ENCODE measurements at places on chromosomes 11 and 22.

- no peak for DNase-seq
Observed at GRCh38 chr11:85945788-85946187, 90.6 kb downstream of the CCDC83 start.

GRCh38 chr11:36027731-36028130, 83.9 kb downstream of the LDLRAD3 start:
- no peak for DNase-seq

DNA sequence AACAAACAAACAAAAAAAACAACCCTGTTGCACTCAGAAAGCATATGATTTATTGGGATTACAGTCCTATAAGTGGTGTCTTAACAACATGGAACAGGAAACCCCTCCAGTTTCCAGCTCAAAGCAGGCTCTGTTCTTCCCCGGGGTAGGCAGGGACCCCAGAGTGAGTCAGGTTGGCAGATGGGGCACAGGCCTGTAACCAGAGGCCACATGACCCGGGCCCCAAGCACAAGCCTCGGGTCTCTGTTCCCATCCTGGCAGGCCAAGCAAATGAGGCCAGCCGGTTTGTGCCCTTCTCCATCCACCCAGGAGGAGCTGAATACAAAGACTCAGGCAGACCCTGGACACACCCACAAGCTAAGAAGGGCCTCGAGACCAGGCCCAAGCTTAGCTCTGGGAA, 75.8 kb downstream of the NAT10 start:
- no peak for DNase-seq

DNA sequence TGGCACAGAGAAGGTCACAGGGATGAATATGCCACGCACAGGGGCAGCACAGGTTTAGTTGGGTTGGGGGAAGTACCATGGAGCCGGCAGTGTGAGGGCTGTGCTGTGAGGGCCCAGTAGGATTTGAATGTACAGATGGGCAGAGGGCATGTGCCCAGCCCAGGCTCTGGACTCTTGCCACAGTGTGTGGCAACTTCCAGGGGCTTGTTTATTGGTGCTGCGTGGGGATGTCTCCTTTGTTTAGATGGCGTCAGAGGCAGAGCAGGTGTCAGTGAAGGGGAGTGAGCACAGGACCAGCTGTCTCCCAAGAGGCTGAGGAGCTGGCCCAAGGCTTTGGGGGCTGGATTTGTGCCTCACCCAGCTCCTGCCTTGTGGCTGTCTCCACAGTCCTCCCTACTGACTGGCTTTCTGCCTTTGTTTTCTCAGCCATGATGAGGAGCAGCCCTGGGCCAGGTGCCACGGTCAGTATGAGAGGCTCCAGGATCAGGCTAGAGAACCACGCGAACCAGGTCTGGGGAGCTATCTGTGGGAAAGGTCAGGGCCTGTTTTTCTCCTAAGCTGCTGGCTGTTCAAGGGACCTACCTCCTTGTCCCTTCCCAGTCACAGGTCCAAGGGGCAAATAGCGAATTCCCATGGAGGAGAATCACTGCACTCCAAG, 21.9 kb downstream of the SUN2 start:
- no peak for DNase-seq

- no peak for DNase-seq
Observed at GRCh38 chr11:116725434-116726221, 47.2 kb downstream of the BUD13 start.

- DNase-seq: no peak
Observed at GRCh38 chr11:1694846-1695547, 2.0 kb upstream of the KRTAP5-6 start.

DNA sequence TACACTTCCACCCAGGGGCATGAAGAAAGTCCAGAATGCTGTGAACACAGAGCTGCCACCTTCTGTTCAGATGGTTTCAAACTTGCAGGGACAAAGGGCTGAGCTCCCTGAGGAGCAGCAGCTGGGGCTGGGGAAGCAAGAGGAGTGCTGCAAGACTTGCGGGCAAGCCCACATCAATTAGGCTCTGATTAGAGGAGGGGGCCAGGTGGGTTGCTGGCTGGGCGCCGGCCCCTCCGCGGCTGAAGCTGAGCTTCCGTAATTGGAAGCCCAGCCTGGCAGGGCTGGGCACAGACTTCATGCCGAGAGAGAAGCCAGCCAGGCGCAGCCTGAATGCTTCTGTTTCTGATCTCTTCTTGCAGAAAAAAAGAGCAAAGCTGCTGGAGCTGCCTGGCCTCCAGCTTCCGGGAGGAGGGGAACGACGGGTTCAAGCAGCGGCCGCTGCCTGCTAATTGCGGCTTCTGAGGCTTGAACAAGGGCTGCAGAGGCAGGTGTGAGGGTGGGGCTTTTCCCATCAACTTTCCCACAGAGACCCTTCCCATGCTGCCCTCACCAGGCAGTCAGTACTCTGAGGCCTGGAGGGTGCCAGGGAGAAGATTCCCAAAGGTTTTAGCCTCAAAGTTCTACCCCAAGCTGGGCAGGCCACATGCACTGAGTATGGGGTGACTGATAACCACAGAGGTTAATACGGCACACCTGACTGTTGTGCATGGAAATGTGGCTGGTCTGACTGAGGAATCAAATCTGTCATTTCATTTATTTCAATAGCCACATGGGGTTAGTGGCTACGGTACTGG, 91.1 kb upstream of the LMO1 start:
- peak; percentile 37 for DNase-seq

DNA sequence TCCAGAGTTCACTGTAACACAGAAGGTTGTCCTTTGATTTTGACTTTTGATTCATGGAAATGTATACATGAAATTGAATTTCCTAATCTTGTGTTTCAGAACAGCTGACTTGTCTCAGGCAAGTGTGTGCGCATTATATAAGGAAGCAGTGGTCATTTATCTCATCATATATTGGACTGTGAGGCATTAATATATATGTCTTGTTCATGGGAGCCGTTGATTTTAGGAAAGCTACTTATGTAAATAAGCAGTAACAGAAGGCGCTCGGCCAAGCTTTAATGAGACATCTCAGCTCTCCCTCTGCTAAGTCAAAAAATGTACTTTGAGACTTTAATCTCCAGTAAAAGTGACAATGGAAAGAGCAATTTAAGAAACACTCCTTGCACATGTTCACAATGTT, 100.5 kb downstream of the PDHX start:
- no peak for DNase-seq

GRCh38 chr11:130874955-130875531, 41.2 kb downstream of the SNX19 start:
- DNase-seq: no peak

GRCh38 chr22:28568099-28568498, 111.5 kb downstream of the TTC28 start:
- DNase-seq: no peak

DNA sequence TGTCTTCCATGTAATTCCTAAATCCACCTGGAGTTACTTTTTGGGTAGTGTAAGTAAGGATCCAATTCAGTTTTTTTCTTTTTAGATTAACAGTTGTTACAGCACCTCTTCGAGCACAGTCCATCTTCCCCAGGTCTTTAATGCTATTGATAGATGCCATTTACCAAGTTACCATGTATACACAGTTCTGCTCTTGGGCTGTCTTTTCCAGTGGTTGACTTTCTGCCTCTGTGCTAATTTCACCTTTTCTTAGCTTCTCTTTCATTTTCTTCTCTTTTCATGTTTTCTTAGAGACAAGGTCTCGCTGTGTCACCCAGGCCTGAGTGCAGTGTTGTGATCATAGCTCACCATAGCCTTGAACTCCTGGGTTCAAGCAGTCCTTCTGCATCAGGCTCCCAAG, 12.0 kb downstream of the ATXN10 start:
- no peak for DNase-seq

GRCh38 chr22:38655519-38656255, 505 bp downstream of the FAM227A start:
- no peak for DNase-seq

GRCh38 chr22:48974443-48975315, 853.0 kb downstream of the BRD1 start:
- DNase-seq: no peak

Data from NCI-H1417 treated with DMSO at 0.1 percent for 48 hours (cell line).